ENCODE measurements at places on chromosomes 3 and 15. TPM values are rescaled to one million over a fixed set of nuclear protein-coding genes. Genes with fewer than 3 reads are reported as not detected.

LDHAL6B gene
- total RNA-seq, result not detected

MRPL47 gene
- total RNA-seq, result 38.5 TPM

TLR9 gene
- total RNA-seq, result not detected

SEMA6D gene
- total RNA-seq, result not detected

PPARG gene
- total RNA-seq, result 37.7 TPM

FOXB1 gene
- total RNA-seq, result not detected

STAC gene
- 2.4 TPM for total RNA-seq

GCHFR gene
- 6.7 TPM for total RNA-seq

Measured in A549 treated with RU486 at 1 μM for 4 hours (cell line).